GM03348 (cell line): ENCODE measurements at places on chromosomes 1 and 21.

GRCh38 chr1:209249785-209250440 is 333.6 kb upstream of the CAMK1G start:
- no peak for DNase-seq

GRCh38 chr1:232328486-232329102 is 301.3 kb downstream of the SIPA1L2 start:
- DNase-seq = no peak

- DNase-seq = no peak
These were observed 26.6 kb downstream of the SCYL3 start for GRCh38 chr1:169867012-169867675.

DNA sequence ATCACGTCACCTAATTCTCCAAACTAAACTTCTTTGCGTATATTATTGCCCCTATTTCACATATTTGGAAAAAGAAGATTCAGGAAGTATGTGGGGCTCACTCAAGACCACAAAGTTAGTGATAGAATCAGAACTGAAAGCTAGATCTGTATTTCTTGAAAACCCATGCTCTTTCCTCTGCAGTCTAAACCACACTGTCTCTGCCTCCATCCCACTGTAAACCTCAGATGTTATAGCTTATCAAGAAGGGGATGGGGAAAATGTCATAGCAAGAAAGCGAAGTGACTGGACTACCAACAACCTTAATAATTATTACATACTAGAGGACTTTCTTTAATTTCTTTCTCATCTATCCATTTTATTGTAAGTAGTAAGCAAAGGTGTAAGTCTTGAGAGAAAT is 257.7 kb upstream of the SGIP1 start:
- no peak for DNase-seq

DNA sequence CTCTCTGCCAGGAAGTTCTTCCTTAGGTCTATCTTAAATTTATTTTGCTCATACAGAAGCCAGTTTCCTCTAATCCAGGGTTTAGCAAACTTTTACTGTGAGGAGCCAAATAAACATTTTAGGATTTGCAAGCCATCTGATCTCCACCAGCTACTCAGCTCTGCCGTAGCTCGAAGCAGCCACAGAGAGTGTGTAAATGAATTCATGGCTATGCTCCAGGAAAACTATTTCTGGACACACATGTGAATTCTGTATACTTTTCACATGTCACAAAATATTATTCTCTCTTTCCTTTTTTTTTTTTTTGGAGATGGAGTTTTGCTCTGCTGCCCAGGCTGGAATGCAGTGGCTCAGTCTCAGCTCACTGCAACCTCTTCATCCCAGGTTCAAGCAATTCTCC is 13.4 kb upstream of the AGTRAP start:
- DNase-seq = no peak

GRCh38 chr1:86798608-86799291 is 94.4 kb downstream of the SH3GLB1 start:
- DNase-seq = no peak

DNA sequence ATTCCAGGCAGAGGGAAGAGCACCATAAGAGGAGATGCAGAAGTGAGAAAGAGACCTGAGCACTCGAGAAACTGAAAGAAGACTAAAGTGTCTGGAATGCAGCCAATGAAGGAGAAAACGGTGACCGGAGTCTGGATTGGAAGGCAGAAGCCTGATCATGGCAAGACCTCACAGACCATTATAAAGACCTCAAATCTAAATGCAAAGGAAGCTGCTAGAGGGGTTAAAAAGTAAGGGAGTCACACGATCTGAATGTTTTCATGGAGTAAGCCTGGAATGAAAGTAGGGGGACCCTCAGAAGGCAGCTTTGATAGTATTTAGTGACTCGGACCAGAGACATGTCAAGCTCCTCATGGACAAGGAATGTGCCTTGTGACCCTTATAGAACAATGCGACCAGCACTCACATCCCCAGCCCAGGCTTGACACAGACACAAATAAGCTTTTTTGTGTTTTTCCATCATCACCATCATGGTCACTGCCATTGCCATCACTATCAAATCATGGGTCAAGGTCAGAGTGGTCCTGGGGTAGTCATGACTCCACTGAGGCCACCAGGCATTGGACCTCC is 183.6 kb downstream of the SEC16B start:
- no peak for DNase-seq

GRCh38 chr1:183022202-183023145 is 746 bp upstream of the LAMC1 start:
- peak; percentile 91 for DNase-seq

DNA sequence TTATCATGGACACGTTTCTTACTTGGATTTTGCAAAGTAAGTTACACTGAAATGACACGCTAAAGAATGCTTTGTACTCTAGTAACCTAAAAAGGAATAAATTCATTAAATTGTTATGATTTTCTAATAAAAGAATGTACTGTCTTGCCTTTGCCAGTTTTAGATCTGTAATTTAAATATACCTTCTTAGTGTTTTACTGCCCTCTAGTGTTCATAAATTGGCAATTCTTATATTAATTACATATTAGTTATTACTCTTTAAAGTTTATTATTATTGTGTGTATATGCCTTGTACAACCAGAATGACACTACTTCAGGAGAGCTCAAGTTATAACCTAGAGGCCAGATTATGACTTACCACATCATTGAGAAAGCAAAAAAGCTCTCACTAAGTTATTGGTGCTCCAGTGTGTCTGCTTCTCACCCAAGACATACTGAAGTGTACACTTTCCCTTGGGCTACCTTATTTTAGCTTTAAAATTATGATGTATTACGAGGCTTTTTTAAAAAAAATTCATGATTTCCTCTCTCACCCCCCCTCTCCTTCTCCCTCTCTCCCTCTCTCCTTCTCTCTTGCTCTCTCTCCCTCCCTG is 169.9 kb downstream of the HS2ST1 start:
- peak; percentile 49 for DNase-seq

GRCh38 chr21:45228171-45228641 is 59.5 kb downstream of the POFUT2 start:
- peak; percentile 90 for DNase-seq

GRCh38 chr1:116956378-116956777 is 45.2 kb upstream of the CD101 start:
- no peak for DNase-seq

- no peak for DNase-seq
These were observed 4.4 kb downstream of the ITPKB start for GRCh38 chr1:226734611-226735153.

GRCh38 chr1:46555826-46556619 is 4.6 kb upstream of the KNCN start:
- no peak for DNase-seq
